Caki2 (cell line): ENCODE measurements at places on chromosomes 3 and 15.
A peak's percentile ranks its signal among the peaks of the same experiment; 100 is the strongest.

DNA sequence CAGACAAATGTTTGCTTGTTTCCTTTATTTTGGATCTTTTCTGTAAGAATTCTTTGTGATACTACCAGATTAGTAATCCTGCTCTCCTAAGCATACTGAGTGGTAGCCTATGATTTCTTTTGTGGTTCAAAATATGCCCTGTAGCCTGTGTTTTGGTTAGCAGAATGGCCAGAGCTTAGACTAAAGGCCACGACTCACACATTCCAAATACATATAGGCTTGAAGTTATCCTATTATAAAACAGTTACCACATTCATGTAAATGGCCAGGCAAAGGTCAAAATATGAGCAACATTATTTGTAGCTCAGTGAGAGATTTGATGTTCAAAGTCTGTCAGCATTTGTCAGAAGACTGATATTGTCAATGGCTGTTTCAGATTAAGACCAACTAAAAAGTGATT is 84.5 kb downstream of the MITF start:
- DNase-seq: no peak

DNA sequence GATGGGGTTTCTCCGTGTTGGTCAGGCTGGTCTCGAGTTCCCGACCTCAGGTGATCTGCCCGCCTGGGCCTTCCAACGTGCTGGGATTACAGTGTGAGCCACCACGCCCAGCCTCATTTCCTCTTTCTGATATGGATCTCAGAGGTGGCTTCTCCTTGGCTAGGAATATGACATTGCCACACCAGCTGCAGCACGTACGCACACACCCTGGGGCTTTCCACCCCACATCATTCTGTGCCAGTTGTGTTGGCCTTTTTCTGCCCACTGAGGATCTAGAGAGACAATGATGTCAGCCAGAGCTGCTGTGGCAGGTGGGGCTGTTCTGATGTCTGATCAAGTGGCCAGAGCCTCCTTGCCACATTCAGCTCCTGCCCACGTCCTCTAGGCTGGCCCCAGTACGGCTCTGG is 29.0 kb downstream of the TMEM45A start:
- no peak for DNase-seq

DNA sequence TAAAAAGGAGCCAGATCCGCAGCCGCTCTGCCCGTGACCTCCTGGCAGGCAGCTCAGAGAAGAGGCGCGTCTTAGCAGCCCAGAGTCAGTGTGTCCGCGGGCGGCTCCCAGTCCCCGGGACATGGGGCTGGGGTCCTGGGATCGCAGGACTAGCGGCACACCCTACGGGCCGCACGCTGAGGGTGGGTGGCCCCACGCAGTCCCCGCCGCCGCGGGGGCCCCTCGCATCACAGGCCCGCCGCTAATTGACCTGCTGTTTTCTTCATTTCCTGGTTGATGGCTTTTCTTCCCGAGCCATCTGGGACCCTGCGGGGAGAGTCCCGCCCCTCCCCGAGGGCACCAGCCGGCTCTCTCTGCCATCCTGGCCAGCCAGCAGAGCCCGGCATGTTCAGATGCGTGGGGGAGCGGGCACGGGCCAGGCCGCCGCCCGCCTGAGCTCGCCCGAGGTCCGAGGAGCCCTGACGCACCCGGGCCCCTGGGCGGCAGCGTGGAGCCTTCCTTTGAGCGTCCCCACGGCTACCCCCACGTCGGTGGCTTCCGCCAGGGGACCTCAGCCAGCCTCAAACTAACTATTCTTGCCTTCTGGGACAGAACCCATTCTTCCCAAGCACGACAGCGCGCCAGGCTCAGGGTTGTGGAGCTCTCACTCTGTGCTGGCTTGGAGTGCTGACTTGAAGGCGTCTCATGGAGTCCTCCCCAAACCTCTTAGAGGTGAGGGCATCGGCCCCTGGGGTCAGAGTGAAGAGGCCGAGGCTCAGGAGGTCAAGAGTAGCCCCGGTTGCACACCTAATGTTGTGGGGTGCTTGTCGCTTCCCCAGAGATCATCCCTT is 34.6 kb upstream of the CACNA2D3 start:
- DNase-seq: no peak

- DNase-seq: peak; percentile 21
These were observed 6.3 kb upstream of the UBE2Q2 start for GRCh38 chr15:75836959-75837334.

DNA sequence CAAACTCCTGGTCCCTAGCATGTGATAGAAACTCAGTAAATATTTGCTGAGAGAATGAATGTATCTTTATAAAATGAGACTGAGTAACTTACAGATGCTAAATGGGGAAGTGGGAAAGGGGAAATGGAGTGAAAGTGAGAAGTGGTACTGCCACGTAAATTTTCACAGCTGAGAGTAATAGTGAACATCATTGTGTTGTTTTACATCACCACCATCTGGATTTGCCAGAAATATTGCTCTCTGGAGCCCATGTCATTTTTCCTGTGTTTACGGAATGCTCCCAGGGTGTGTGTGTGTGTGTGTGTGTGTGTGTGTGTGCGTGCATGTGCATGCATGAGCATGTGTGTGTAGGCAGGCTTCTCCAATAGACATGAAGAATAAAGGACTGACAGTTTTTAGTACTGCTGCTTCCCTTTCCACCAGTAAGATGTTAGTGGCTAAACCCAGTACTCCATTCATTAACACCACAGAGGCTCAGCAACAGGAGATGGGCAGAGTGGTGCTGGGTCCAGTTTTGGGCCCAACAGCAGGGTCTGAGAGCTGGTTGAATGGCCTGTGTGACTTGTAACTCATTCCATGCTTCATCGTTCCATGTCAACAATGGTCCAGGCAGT is 57.3 kb downstream of the DIPK2A start:
- no peak for DNase-seq

DNA sequence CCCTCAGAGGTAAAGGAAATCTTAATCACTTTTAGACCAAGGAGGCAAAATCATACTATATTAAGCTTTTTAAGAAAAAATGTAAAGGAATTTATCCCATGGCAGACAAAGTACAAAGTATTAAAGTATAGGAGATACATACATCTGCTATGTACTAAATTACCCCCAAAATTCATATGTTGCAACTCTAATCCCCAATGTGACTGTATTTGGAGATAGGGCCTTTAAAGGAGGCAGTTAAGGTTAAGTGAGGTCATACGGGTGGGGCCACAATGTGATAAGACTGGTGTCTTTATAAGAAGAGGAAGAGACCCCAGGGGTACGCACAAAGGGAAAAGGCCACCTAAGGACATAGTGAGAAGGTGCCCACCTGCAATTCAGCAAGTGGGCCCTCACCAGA is 657.0 kb upstream of the ADAMTS9 start:
- no peak for DNase-seq

GRCh38 chr3:87448558-87448957 is 172.2 kb upstream of the POU1F1 start:
- no peak for DNase-seq

DNA sequence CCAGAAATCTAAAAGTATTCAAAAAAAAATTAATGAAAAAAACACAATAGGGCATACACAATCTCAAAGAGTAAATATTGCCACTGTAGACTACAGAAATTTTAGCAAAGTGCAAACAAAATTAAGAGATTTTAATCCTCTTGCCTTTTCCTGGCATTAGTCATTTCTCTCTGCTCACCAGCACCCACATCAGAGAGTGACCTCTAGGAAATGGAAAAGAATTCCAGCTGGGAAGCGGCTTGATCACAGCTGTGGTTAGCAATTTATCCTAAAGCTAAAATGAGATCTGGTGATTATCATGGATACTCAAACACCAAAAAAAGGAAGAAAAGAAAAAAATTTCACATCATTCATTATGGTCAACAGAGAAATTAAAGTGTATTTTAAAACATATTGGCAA is 7.5 kb downstream of the CSNK1G1 start:
- DNase-seq: no peak

- DNase-seq: no peak
These were observed 2.0 kb downstream of the ABTB1 start for GRCh38 chr3:127674790-127675189.

DNA sequence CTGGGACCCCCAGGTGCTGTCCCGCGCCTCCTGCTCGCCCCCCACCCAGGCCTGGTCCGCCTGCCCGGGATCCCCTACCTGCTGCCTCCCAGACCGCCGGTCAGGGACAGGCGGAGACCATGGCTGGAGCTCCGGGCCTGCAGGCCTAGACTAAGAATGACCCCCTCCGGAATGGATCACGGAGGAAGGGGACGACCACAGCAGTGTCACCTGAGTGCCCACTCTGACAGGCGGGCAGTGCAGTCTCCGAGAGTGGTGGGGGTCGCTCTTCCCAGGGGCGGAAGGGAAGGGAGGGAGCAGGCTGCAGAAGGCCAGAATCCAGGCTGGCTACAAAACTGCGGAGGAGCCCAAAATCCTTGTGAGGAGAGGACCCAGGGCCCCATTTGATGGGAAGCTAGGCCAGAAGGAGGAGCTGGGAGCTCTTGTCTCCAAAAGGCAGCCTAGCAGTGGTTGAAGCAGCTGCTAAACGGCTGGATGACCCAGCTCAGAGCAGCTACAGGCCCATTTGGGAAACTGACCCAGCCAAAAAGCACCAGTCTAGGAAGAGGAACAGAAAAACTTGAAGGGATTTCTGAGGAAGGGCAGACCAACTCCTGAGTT is 908 bp upstream of the RAB43 start:
- DNase-seq: no peak

GRCh38 chr15:68418611-68419161 is 13.3 kb downstream of the ITGA11 start:
- no peak for DNase-seq

DNA sequence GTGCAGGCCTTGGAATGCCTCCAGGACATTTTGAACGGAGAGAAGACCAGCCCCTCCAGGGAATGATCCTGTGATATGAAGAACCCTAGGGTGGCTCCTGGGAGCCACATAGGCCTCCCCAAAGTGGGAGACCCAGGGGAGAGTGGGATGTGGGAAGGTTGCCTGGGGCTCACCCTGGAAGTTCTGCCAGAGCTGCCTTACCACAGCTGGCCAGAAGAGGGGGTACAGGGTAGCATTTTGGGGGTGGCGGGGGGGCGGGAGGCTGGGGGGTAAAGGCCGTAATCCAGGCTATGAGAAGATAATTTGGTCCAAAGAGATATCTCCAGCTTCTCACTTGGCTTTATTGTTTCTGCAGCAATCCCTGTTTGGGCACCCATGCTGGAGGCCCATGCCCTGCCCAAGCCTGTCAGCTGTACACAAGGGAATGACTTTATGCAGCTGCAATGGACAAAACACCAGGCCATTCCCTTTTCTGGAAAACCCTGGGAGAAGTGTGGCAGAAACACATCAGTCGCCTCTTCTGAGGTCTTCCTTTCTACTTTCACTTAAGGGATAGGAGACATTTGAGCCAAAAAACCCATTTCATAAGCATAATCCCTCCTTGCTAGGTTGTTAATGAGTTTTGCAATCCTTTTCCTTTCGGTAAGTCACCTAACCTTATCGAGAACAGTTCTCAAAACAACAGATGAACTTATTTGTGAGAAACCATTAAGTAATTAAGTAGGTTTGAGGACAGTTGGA is 11.0 kb upstream of the MUSTN1 start:
- DNase-seq: no peak

GRCh38 chr3:161266731-161267150 is 45.6 kb downstream of the NMD3 start:
- DNase-seq: peak; percentile 18
